ENCODE measurements at places on chromosomes 5 and 9.
A peak's percentile ranks its signal among the peaks of the same experiment; 100 is the strongest.

DNA sequence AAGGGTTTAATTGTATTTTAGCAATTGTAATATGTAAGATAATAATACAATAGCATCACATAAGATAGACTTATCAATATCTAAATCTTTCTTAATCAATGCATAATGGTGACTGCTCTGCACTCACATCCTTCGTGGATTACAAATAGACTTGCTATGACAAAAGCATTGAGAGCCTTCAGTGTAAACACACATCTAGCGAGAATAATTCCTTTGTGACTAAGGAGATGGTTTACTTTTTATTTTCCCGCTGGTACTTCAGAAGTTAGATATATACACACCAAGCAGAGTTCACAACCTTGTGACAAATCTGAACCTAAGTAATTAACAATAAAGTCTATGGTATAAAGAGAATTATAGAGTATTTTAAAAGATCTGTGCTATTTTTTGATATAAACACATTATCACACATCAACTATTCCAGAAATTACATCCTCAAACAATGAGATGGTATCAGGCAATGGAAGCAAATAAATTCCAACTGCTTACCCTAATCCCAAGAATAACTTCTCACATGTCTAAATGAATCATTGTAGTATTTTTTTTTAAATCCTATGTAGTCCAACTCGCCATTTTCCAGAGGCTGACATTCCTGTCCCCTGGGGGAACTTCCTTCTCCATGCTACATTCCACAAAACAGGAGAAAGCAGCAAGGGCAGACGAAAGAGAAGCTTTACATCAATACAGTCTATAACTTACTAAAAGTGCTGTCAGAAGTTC, 51.2 kb downstream of the MAPKAP1 start:
- no peak for DNase-seq

GRCh38 chr5:15073453-15073852, 201.9 kb upstream of the ANKH start:
- DNase-seq: no peak

GRCh38 chr5:8053270-8053669, 184.3 kb downstream of the MTRR start:
- no peak for DNase-seq

DNA sequence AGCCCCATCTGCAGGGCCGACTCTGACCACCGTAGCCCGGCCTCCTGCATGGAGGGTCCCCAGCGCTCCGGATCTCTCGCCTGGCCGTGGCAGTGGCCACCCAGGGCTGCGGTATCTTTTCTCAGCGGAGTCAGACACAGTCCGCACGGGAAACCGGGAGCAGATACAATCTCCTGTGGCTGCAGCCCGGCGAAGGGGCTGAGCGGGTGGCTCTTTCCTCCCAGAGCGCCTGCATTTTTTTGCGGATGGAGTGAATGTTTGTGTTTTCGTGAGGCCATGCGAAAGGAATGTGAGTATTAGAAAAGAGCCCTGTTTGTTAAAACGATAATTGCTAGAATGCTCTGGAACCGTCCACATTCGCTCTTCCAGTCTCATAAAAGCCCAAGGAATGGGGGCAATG, 53.4 kb upstream of the PTCH1 start:
- no peak for DNase-seq

DNA sequence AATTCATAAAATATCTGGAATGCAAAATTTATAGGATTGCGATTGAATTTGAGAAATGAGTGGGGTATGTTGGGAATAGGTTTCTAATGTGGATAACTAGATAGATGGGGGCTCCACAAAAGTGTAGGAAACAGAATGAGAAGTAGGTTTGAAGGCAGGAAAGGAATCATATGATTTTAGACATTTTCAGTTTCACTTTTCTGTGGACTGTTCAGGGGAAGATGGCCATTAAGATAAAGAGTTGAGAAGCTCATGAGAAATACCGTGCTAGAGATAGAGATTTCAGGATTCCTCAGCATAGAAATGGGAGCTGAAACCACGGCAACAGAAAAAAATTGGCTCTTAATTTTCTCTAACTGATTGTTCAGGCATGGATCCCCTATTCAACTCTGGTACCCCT, 163.4 kb upstream of the CD180 start:
- DNase-seq: no peak

DNA sequence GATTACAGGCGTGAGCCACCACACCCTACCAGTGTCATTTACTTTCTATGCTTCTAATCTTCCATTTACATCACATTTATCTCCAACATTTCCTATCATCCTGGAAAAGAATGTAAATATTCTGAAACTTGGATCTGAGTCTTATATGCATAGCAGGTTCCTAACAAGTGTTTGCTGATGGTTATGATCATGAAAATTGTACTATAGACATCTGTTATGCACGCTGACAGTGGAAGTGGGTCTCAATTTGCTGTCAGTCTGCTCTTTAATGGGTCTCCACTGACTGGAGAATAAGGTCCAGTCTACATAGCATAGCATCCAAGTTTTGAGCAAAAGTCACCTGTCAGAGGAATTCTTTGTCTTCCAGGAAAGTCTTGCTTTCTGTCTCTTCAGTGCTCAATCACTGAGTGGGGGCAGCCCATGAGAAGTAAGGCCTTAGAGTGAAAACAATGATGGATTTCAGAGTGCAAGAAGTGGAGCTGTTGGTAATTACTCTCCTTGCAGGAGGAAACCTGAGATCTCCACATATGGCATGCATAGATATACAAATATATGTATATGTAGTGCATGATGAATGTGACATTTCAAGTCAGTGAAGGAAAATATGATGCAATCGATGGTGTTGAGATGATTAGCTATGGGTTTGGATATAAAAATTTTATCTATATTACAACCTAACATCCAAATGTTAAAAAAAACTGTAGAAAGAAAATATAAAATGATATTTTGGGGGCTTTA, 29.2 kb upstream of the MSANTD3 start:
- DNase-seq: no peak

DNA sequence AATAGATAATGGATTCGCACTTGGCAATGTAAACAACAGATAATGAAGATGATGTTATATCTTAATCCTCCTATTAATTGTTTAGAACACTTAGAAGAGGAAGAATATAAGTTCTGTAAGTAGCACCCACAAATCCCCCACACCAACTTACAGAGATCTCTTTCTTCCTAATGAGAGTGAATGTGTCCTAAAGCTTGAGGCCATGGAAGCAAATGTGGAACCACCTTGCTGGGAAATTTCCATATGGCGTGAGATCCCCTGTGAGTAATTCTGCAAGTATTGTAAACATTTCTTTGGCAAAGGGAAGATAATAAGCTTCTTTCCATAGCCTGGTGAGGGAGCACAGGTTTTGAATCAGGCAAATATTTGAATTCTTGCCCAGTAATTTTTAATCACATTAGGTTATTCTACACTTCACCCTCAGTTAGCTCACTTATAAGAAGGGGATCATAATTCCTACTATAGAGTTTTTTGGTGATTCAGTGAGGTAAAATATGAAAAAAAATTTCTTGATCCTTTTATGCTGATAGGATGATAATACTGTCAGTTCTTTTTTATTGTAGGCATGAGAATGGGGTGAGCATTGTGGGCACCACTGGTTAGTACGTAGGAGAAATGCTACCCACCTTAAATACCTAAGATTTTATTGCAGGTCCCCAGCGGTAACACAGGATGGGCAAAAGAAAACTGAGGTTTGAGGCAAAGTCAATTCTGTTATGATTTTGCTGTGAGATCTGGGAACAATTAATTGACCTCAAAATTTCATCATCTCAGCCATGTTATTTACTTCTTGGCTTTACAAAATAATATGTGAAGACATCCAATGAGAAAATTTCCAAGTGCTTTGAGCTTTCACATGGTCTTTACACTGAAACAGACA, 574.8 kb downstream of the PSAT1 start:
- DNase-seq: no peak

GRCh38 chr5:32562843-32563242, 22.5 kb upstream of the SUB1 start:
- DNase-seq: no peak

GRCh38 chr9:87160148-87161102, 213.1 kb upstream of the GAS1 start:
- DNase-seq: no peak

- DNase-seq: peak; percentile 61
Measured at GRCh38 chr5:175444060-175444904, at the start of gene DRD1. Gene DRD1 (minus strand): TSS chr5:175444182. CDS start chr5:175443099, 1,083 bp downstream.

- no peak for DNase-seq
Measured at GRCh38 chr9:26264709-26265601, 586.7 kb upstream of the TUSC1 start.

GRCh38 chr5:95989283-95990048, 27.8 kb upstream of the ELL2 start:
- DNase-seq: no peak

GRCh38 chr5:39256477-39257235, 37.3 kb upstream of the FYB1 start:
- DNase-seq: peak; percentile 76

DNA sequence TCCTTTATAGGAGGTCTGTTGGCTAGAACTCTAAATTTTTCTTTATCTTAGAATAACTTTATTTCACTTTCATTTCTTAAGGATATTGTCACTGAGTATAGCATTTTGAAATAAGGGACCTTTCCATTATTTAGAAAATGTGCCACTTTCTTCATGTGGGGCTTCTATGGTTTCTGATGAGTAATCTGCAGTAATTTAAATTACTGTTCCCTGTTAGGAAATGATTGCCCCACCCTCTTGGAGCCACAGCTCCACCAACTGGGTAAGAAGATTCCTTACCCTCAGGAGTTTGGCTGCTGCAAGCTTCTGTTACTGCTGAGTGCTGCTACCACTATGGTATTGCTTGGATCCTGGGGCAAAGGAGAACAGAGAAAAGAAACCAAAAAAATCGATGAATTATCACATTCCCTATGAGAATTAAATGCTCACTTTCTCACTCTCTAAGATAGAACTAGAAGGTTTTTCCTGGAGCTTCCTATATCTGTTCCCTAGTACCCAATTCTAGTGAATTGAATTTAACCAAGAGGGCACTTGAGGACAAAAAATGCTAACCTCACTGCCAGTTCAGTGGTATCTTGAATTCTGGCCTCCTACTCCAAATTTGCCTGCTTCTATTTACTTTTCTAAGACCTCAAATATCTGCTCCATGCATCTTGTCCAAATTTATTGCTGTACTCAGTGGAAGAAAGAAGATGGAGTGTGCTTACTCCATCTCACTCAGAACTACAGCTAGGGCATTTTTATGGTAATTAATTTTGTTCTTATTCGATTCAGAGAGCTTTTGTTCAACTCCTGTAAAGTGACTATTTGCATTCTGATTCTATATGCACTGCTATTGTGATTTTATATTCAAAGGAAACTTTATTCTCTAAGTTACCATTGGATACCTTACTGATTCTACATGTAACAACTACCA, 2111.3 kb downstream of the MAT2B start:
- no peak for DNase-seq

DNA sequence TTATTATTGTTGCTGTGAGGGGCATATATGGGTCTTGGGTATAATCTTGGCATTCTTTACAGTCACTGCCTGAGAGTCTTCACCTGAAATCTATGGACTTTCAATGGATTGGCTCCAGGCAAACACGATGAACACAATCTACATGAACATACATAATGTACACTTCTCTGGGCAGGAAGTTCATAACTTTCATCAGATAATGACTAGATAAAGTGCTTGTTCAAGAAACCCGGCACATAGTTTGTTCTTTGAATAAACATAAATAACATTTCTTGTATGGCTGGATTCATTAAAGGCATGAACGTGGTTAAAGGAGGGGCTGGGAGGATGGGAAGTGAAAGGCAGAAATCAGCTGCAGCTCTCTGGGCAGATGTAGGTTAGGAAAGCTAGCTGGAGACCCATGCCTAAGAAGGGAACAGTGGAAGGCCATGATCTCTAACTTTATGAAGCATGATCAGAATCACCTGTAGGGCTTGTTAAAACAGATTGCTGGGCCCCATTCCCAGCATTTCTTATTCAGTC, 306.9 kb upstream of the EFNA5 start:
- DNase-seq: no peak

DNA sequence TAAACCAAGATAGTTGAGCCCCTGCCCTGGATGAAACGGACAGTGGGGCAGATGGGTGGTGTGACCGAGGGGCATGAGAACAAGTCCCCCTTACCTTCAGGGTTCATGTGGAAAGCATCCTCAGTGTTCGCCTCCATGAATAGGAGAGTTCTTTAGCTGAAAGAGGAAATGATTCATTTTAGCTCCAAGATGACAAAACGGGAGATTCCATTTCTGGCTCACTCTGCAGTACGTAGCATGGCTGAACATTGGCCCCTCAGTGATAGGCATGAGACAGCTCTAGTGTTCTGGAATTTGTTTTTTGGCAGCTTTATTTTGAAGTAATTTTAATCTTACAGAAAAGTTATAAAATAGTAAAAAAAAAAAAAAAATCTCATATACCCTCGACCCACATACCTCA, 70.2 kb upstream of the AGXT2 start:
- DNase-seq: peak; percentile 7

- no peak for DNase-seq
Measured at GRCh38 chr5:128276537-128277216, 193.1 kb downstream of the SLC12A2 start.

DNA sequence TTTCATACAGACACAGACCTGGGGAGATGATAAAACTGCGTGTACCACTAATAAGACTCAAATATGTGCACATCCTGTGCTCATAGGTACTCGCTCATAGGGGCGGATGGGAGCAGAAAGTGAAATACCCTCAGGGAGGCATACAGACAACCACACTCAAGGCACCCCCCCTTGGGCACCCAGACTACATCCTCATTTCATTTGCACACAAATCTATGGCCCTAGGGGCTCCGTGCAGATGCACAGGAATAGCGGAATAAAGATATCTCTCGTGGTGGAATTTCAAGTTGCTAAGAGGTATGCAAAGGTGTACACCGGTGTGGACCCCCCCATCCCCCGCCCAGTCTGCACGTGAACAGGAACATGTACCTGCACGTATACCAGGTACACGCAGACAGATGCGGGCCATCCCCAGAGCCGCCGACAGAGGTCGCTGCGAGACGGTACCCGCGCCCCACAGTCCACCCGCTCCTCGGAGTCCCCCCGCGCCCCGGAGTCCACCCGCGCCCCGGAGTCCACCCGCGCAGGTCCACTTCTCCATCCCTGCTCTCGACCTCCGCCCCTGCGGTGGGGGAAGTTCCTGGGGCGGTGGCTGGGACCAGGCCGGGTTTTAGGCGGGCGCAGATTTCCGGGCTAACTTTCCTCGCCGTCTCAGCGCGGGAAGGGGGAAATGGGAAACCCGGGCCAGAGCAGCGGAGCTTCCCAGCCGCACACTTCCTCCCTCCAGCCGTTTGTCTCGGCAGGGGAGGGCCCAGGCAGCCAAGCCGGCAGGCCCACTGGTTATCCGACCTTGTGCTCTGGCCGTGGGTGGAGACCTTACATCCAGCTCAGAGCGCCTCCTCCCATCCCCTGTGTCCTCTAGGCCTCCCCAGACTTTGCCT, 1.0 kb upstream of the IL12B start:
- peak; percentile 70 for DNase-seq

DNA sequence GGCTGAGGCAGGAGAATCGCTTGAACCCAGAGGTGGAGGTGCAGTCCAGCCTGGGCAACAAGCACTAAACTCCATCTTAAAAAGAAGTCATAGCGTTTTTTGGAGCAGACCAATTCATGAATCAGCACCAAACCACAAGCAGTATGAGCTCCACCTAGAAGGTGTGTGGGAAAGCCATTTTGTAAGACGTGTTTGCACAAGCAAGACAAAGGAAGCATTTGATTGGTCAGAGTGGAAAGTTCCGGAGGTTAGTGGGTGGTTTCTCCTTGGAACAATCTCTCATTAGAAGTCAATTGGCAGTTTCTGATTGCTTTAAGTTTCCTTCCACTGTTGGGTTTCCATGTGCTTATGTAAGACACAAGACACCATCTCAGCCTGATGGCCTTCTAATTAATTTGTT, 5.0 kb downstream of the SRD5A1 start:
- peak; percentile 29 for DNase-seq
